ENCODE measurements at places on chromosomes 1 and 21.

DNA sequence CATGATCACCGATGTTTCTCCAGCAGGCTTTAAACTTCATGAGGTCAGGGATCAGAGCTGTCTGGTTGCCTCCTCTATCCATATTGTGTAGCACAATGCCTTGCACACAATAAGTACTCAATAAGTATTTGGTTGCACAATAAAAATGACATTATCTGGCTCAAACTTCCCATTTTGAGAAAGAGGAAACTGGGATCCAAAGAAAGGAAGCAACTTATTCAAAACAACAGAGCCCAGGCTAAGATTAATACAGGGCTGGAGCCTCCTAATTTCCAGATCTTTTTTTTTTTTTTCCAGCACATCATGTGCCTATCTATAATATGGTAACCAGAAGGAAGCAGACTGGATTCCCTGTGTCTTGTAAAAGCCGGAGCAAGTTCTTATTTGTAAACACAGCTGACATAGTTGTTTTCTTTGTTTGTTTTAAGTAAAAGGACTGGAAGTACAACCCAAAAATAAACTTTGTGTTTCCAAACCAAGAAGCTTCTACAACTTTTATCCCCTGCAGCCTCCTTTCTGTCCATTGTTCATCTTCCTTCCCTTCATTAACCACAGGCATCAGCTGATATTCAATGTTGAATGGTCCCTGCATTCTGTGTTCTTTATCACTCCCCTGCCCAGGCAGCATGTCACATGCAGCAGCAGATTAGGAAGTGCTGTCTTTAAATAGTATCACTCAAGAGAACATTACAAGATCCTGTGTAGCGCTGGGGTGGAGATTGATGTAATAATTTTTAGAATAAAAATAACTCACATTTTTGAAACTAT is 71.2 kb upstream of the HOOK1 start:
- DNase-seq: peak; percentile 77

DNA sequence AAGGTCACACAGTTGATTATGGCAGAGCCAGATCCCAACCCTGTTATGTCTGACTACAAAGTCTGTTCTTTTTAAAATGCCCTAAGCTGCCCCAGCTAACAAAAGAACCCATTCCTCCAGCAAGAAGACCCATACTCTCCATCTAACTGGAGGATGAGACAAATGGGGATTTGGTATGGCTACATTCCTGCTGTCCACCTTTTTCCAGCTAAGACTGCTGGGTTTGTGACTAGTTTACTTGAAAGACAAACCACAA is 112.8 kb downstream of the KIAA0319L start:
- no peak for DNase-seq

DNA sequence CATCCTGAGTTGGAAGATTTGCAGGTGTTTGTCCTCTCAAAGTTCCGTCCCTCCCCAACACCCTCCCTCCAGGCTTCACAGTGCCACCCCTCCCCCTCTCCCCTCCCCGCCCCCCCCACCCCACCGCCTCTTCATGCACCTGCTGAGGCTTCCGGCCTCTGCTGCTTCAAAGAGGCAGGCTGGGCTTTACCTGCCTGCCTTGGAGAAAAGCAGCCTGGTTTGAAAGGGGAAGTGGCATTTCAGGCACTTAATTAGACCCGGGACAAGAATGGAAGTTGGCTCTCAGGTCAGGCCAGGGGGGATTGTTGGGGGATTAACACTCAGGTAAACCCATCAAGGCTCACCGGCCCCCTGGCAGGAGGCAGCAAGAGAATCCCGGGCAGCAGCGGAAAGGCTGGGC is 21.1 kb downstream of the PAX7 start:
- no peak for DNase-seq

- no peak for DNase-seq
Observed at GRCh38 chr1:229689273-229689672, 63.2 kb downstream of the URB2 start.

DNA sequence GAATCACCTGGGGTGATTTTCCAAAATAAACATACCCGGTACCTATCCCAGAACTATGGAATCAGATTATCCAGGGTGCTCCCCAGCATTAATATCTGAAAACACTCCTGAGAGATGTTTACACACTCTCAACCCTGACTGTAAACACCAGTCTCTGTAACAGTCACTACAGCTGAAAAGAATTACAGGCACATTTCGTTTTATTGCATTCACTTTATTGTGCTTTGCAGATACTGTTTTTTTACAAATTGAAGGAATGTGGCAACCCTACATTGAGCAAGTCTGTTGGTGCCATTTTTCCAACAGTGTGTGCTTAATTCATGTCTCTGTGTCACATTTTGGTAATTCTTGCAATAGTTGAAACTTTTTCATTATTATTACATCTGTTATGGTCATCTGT is 31.8 kb downstream of the HSF2BP start:
- DNase-seq: no peak
